ENCODE measurements at places on chromosomes 3 and 15. TPM values are rescaled to one million over a fixed set of nuclear protein-coding genes. Genes with fewer than 3 reads are reported as not detected.

PLSCR4 gene
- 176 TPM for total RNA-seq

SMARCC1 gene
- total RNA-seq: 76.1 TPM

WDR72 gene
- total RNA-seq: not detected

TICRR gene
- 6.2 TPM for total RNA-seq

LIPH gene
- not detected for total RNA-seq

OCA2 gene
- total RNA-seq: not detected

OSTN gene
- not detected for total RNA-seq

RTP3 gene
- not detected for total RNA-seq

ZNF620 gene
- total RNA-seq: 3.6 TPM

SLC9C1 gene
- 0.33 TPM for total RNA-seq

PODXL2 gene
- total RNA-seq: 3.1 TPM

PCOLCE2 gene
- not detected for total RNA-seq

UNC13C gene
- not detected for total RNA-seq

KBTBD8 gene
- 3.5 TPM for total RNA-seq

NXPE3 gene
- total RNA-seq: 5.7 TPM

TRH gene
- not detected for total RNA-seq

CD80 gene
- not detected for total RNA-seq

GPR149 gene
- not detected for total RNA-seq

MEIS2 gene
- total RNA-seq: 10.1 TPM

NOX5 gene
- 0.33 TPM for total RNA-seq

KNG1 gene
- not detected for total RNA-seq

AHSG gene
- not detected for total RNA-seq
